ENCODE measurements at places on chromosomes 1 and 21. TPM values are rescaled to one million over a fixed set of nuclear protein-coding genes. Genes with fewer than 3 reads are reported as not detected.

- no peak overlapping the region for H3K27ac ChIP-seq
- no peak for DNase-seq
- no peaks in the 10 kb centered on the region for H3K27me3 ChIP-seq
- no peak overlapping the region for H3K4me3 ChIP-seq
These were observed 16.6 kb downstream of the C1orf141 start for GRCh38 chr1:67118191-67118590.

GRCh38 chr1:15714406-15715136, 21.5 kb upstream of the SLC25A34 start:
- no peak overlapping the region for H3K4me3 ChIP-seq
- DNase-seq = peak; percentile 98
- H3K36me3 ChIP-seq = peaks cover 31% of the 10 kb centered on the region
- peak overlapping the region; percentile 60 for H3K27ac ChIP-seq
- no peaks in the 10 kb centered on the region for H3K27me3 ChIP-seq

DNA sequence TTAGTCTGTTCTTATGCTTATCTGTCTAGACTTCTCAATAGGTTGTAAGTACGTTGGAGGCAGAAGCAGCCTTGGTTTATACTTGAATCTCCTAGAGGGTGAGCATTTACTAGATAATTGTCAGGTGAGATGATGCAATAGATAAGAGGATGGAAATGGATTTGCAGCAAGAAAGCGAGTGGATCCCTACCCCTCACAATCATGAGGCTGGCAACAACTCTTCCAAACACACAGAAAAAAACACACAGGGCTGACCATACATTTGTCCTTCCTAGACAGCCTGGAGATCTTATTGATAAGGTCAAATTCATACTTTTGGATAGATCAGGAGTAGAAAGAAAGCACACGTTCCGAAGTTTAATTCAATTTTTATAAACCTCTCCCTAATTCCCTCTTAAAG, 481.4 kb upstream of the CAMK1G start:
- no peaks in the 10 kb centered on the region for H3K36me3 ChIP-seq
- H3K27ac ChIP-seq = no peak overlapping the region
- DNase-seq = no peak
- H3K27me3 ChIP-seq = no peaks in the 10 kb centered on the region
- H3K4me1 ChIP-seq = no peaks in the 10 kb centered on the region
- H3K4me3 ChIP-seq = no peak overlapping the region

GRCh38 chr1:65208563-65208973, 60.6 kb downstream of the AK4 start:
- H3K36me3 ChIP-seq = no peaks in the 10 kb centered on the region
- no peaks in the 10 kb centered on the region for H3K27me3 ChIP-seq
- no peak for DNase-seq
- no peak overlapping the region for H3K27ac ChIP-seq

- H3K27me3 ChIP-seq = no peaks in the 10 kb centered on the region
- H3K4me3 ChIP-seq = no peak overlapping the region
- H3K27ac ChIP-seq = no peak overlapping the region
- H3K36me3 ChIP-seq = no peaks in the 10 kb centered on the region
These were observed 56.4 kb upstream of the RGS7 start for GRCh38 chr1:241413386-241413785.

DNA sequence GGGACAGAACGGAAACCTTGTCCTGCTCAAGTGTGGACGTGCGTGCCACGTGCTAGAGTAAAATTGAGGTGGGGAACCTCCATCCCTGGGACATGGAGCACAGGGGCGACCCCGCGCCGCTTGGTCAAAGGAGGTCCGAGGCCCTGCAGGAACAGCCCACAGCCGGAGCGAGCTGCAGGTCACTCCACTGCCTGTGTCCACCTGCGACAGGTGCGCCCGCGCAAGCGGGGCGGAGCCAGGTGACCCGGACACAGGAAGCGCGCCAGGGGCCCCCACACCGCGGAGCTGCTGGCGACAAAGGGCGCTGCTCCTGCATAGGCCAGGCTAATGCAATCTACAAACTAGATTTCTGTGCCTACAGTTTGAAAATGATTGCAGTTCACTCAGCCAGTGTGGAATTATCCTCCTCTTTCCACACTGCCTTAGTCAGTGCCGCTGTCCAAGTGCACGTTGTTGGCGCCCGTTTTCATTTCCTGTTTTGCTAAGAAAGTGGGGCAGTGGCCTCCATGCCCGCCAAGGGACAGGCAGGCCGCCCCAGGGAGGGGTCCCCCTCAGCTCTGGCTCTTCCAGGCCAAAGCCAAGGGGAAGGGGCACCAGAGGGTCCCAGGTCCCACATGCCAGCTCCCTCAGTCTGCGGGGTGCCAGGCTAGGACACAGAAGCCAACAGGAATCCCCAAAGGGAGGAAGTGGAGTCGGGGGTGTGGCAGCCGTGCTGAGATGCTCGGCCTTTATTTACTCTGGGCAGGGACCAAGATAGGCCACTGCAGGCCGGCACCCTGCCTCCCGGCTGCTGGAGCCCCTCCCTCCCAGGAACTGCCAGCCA, 4.3 kb upstream of the NADK start:
- H3K4me3 ChIP-seq = peak overlapping the region; percentile 7
- no peak overlapping the region for H3K27ac ChIP-seq
- peaks cover 23% of the 10 kb centered on the region for H3K4me1 ChIP-seq
- peaks cover 17% of the 10 kb centered on the region for H3K36me3 ChIP-seq
- DNase-seq = no peak
- no peaks in the 10 kb centered on the region for H3K27me3 ChIP-seq

DNA sequence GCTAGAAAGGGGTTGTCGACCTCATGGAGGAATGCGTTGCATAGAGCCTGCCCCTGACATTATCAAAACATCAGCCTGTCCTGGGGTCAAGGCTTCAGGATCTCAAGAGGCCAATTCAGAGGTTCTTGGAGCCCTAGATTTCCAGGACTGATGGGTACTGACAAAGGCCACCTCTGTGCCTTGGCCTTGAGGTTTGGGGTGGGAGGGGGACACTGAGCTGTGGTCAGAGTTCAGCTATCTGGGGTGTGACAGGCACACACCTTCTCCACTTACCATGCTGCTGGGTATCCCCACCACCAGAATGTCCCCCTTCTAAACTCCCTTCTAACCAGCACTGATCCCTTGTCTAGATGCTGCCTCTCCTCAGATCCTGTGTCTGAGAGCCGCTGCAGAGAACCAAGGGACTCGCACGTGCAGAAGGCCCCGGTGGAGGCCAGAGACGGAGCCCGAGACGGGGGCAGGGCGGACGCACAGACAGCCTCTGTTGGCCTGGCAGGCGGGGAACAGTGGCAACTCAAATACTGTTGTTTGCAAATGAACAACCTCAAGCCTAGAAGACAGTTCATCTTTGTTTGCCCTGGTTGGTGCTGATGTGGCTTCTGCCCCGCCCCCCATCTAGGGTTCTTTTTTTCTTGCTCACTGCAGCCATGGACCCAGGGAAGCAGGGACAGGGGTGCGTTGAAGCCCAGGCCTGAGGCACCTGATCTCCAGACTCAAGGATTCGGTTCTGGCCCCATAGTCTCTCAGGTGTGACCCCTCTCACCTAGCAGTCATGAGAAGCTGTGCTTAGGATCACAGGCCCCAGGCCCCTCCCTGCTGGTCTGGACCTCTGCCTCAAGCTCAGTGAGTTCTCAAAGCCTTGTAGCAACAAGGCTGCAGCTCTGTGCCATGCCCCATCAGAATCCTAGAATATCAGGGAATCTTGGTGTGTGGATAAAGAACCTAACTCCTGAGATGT, 28.1 kb upstream of the CSF1 start:
- H3K36me3 ChIP-seq = no peaks in the 10 kb centered on the region
- H3K27me3 ChIP-seq = no peaks in the 10 kb centered on the region
- H3K4me3 ChIP-seq = no peak overlapping the region
- no peak overlapping the region for H3K27ac ChIP-seq
- DNase-seq = no peak

GRCh38 chr21:40164905-40165772, 297.9 kb downstream of the PCP4 start:
- no peaks in the 10 kb centered on the region for H3K36me3 ChIP-seq
- no peak for DNase-seq
- no peaks in the 10 kb centered on the region for H3K27me3 ChIP-seq
- H3K4me3 ChIP-seq = no peak overlapping the region
- no peak overlapping the region for H3K27ac ChIP-seq

Gene SERTAD4
- total RNA-seq = 7.8 TPM

Gene AK5
- 3.0 TPM for total RNA-seq

Gene TRIM63
- 0.25 TPM for total RNA-seq

Gene FNBP1L
- 119 TPM for total RNA-seq
